ENCODE measurements at places on chromosomes 12 and 14.
A peak's percentile ranks its signal among the peaks of the same experiment; 100 is the strongest.

GRCh38 chr12:106415134-106415533 lies 57.6 kb downstream of the POLR3B start:
- DNase-seq, result no peak

- DNase-seq, result no peak
Measured at GRCh38 chr12:106170285-106170684, 31.5 kb upstream of the NUAK1 start.

DNA sequence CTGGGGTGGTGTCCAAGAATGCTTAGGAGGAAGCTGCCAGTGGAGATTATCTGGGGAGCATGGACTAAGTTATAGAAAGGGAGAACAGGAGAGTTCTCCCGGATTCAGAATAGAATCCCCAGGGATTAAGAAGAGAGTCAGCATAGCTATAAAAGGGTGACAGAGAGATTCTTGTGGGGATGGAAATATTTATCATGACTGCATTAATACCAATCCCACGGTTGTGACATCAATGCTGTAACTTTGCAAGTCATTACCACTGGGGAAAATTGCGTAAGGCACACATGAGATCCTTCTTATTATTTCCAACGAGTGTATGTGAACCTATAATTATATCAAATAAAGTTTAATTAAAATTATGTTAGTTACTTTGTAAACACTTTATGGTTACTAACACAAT lies 447.9 kb upstream of the TMEM132C start:
- DNase-seq, result no peak

DNA sequence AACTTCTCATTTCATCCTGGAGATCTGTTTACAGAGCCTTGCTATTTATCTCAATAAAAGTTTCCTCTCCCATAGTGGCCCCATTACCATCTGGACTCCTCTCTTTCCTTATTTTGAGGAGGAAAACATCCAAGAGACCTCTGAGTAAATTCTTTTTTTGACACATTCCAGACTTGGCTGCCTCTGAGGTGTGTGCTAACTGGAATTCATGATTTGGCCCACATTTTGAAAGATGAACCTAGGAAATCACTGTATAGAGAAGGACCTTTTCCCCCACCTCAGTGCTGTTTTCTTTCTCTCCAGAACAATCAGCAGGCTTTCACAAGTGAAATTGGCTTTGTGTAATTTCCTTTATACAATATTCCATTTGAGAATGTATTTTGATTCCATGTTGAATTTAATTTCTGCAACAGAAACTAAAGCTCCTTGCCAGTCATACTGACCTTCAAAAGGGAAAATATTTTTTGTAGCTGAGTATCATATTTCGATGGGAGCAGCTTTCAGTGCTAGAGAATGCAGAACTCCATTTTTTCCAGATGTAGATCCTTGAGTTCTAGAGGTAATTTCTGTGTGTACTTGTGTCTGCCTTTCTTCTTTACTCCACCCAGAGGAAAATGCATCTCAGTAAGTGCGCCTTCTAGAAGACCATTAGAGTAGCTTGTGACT lies 244.9 kb upstream of the RGS6 start:
- DNase-seq, result no peak

DNA sequence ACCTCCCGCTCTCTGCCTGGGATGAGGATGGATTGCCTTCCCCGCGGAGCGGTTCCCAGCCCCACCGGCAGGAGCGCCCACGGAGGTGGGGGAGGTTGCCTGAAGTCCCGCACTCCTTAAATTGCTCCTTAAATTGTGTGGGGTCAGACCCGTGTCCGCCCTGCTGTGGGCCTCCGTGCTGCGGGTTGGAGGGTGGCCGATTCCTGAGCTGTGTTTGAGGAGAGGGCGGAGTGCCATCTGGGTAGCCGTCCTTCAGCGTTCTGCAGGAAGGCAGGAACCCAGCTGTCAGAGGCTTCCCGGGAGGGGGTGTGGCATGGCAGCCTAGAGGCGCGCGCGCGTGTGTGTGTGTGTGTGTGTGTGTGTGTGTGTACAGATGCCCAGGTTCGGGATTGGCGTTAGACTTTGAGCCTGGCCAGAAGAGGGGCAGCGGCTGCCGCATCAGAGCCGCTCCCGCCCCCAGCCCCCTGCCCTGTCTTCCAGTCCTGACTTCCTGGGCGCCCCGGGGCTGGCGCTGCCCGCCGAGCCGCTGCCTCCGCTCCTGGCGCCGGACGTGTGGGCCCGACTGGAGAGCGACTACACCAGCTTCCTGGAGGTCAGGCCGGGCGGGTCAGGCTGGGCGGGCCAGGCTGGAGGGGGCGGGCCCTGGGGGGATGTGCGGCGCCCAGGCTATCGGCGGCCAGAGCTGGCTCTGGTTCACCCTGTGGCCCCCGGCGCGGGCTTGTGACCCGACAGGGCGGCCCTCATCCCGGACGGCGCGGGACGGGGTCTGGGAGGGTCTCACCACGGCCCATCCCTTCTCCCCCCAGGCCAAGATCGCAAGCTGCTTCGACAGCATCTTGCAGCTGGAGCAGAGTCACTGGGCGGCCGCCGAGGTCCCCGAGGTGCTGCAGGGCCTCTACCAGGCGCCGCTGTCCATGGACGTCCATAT lies 9.2 kb downstream of the EXOC3L4 start:
- DNase-seq, result no peak

DNA sequence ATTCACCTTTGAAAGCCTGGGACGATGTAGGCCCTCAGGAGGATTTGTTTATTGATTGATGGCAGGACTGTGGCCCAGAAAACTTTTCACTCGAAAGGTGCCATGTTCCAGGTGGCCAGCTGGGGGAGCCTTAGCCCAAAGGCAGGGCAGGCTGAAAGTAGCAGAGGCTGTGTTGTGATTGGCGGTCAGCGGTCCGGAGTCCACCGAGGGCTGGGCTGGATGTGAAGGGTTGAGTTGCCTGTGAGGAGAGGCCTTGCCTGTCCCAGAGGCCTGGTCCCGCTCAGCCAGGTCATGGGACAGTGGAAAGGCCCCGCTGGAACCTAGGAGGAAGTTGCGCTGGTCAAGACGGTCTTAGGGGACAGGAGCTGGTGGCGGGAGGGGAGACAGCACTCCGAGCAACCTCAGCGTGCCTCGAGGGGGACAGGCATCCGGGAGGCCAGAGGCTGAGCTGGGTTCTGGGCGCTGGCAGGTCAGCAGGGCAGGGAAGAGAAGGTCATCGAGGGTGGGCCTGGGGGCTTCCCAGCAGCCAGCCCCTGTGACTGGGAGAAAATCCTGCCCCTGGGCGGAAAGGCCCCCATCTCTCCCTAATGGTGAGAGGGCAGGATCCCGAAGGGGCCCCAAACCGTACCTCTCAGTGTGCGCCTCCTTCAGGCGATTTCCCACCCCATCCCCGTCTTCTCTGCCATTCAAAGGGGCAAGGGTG lies 26.3 kb downstream of the CMA1 start:
- DNase-seq, result peak; percentile 71

- DNase-seq, result no peak
Measured at GRCh38 chr12:65334521-65334920, 56.0 kb downstream of the MSRB3 start.

DNA sequence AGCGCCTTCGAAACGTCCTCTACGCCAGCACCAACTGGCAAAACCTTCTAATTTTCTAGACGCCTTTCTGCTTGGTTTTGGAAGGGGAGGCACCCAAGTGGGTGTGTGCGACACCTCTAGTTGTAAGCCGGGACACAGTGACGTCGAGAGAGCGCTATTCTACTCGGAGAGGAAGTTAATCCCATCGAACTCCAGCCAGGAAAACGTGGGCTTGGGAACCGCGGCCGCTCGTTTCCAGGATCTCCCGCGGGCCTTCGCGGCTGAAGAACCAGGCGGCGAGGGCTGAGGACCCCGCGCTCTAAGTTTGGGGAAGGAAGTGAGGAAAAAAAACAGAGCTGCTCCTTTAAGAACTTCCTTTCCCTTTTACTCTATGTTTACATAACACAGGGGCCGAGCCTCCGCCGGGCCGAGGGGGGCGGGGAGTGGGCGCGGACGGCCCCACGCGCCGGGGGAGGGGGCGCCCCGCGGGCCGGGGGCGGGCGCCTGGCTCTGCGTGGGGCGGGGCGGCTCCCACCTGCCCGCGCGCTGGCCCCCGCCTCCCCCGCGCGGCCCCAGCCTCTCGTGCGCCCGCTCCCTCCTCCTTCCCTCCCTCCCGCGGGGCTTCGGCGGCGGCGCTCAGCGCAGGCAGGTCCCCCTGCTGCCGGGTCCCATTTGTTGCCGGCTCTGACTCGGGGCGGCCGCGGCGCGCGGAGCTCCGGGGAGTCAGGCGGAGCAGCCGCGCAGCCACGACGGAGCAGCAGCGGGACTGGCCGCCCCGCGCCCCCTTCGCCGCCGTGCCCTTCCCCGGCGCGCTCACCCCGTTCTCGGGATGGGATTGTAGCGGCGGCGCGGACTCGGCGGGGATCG lies at the start of gene PELI2:
Gene PELI2, plus strand, starts transcription at position 647 of the 846 bp plus-strand sequence. CDS start 250 bp downstream, outside the sequence.
- DNase-seq, result peak; percentile 72

DNA sequence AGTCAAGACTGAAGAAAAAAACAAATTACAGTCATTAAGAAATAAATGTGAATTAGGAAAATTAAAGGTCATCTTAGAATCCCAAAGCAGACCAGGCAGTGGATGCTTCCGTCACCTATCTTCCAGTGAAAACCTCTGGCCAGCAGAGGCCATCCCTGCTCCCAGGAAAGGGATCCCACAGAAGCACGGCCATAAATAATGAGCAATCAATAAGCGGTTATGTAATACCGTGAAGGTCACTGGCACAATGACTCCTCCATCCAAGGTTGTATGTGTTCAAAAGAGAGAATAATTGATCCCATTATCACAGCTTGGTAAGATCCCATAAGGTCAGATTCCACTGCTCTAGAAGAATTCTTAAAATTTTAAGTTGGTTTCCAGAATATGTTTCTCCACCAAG lies 85.7 kb downstream of the PPP2R5E start:
- DNase-seq, result no peak

- no peak for DNase-seq
Measured at GRCh38 chr12:38222011-38222410, 94.6 kb upstream of the ALG10B start.

- DNase-seq, result no peak
Measured at GRCh38 chr12:68406134-68406576, 74.0 kb upstream of the MDM1 start.

DNA sequence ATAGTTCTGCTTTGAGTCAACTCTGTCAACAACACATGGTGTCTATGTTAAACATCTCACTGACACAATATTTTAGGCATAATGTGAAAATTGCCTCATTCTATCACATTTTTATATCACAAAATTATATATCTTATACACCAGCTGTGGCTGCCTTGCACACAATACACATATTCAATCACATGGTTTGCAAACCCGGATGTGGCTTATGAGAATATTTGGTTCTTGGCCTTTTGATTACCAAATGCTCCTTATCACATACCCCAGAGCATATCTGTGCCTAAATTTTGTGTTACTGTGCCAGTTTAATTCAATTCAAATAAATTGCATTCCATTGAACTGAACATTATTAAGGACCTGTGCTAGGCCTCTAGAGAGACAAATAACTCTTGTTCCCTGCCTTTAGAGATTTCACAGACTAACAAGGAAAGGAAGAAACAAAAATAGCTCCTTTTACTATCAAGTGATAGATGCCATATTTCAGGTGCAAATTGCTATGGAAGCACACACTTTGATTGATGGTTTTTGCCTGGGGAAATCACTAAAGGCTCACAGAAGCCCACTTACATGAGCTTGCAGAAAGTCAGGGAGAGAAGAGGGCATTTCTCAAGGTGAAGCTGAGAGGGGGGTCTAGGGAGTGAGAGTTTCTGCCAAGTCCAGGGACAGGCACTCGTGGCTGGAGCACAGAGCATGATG lies 63.4 kb downstream of the PPP1R36 start:
- DNase-seq, result no peak

DNA sequence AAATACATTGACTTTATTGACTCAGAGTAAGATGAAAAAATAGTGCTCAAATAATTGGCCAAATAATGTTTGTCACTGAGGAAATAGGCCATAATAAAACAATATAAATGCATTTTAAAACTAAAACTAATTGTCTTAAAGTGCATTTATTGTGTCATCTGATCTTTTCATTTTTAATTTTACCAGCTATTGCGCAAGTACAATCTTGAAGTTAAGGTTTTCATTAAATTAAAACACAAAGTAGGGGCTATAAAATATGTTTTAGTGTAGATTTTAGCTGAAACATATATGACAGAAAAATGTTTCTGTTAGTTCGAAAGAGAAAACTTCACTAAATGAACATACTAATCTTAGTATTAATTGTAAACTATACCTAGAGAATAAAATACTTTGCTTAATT lies 832.8 kb downstream of the FSCB start:
- DNase-seq, result no peak

DNA sequence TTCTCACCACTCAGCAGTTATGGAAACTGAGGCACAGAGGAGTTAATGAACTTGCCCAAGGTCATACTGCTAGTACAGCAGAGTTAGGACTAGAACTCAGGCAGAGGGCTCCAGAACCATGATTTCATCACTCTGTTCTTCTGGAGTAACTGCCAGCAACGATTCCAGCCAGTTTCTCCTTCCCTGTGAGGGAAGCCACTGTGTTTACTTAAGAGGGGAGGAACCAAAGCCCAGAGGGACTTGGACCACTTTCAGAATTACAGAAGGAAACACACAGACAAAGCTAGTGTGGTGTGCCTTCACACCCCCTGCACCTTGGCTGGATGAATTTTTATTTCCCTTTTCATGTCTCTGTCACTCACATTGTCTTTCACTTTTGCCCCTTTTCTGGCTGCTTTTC lies 398.2 kb downstream of the DPF3 start:
- no peak for DNase-seq

DNA sequence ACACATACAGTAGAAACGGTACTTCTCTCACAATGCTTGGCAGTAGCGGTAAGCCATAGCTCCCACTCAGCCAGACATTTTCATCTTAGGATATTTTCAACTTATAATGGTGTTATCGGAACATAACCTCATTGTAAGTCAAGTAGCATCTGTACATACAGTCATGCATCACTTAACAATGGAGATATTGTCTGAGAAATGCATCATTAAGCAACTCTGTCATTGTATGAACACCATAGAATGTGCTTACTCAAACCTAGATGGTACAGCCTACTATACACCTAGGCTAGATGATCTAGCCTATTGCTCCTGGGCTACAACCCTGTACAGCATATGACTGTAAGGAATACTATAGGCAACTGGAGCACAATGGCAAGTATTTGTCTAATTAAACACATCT lies 40.8 kb downstream of the RPS6KA5 start:
- DNase-seq, result no peak

DNA sequence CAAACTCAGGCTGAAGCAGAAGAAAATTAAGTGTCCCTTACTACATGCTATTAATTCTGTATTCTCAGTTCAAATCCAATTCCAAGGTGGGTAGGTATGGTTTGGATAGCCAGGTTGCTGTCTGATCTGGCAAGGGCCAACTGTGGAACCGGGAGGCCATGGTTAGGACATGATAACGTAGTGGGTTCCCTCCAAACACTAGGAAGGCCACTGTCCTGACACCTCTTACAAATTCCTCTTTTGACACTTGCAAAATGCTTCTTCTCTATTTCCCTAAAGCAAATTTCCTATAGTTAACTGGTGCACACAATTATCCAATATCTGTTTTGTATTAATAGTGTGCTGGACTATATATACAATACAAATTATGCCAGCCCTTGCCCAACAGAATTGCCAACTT lies 70.8 kb downstream of the RNF34 start:
- no peak for DNase-seq

GRCh38 chr12:12686925-12687324 lies 9.1 kb downstream of the GPR19 start:
- DNase-seq, result no peak

- no peak for DNase-seq
Measured at GRCh38 chr12:6182279-6182898, 17.8 kb upstream of the CD9 start.

GRCh38 chr12:13444076-13444475 lies 247.6 kb downstream of the EMP1 start:
- no peak for DNase-seq

- peak; percentile 70 for DNase-seq
Measured at GRCh38 chr12:98612696-98613334, 19.3 kb downstream of the SLC25A3 start.
